ENCODE measurements at places on chromosomes 4 and X. TPM values are rescaled to one million over a fixed set of nuclear protein-coding genes. Genes with fewer than 3 reads are reported as not detected.

CSTF2 gene
- 25.3 TPM for total RNA-seq

ALAS2 gene
- not detected for total RNA-seq

FGFRL1 gene
- 14.0 TPM for total RNA-seq

MAGT1 gene
- 111 TPM for total RNA-seq

AFAP1 gene
- 93.2 TPM for total RNA-seq
